ENCODE measurements at places on chromosomes 6 and 20.

DNA sequence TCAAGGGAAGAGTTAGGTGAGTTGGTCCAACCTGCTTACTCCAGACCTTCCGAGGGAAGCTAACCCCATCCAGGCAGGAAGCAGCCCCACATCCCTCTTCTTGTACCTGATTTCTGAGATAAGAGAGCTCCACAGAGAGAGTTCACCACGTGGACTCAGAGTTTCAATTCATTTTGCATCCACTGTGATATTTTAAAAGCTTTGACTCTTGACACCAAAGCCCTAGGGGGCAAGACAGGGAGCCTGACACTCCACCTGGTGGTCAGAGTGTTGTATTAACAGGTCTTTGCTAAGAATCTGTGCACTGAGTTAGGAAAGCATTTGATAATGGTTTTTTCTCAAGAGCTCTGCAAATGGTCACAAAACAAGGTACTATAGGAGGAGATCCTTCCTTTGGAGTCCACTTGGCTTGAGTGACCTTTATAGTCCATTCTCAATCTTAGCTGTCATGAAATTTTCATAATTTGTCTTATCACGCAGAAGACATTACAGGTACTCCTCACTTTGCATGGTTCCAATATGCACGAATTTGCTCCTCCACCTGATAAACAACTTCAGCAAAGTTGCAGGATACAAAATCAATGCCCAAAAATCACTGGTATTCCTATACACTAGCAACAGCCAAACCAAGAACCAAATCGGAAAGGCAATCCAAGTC, 56.2 kb upstream of the RIPOR2 start:
- no peak for DNase-seq

DNA sequence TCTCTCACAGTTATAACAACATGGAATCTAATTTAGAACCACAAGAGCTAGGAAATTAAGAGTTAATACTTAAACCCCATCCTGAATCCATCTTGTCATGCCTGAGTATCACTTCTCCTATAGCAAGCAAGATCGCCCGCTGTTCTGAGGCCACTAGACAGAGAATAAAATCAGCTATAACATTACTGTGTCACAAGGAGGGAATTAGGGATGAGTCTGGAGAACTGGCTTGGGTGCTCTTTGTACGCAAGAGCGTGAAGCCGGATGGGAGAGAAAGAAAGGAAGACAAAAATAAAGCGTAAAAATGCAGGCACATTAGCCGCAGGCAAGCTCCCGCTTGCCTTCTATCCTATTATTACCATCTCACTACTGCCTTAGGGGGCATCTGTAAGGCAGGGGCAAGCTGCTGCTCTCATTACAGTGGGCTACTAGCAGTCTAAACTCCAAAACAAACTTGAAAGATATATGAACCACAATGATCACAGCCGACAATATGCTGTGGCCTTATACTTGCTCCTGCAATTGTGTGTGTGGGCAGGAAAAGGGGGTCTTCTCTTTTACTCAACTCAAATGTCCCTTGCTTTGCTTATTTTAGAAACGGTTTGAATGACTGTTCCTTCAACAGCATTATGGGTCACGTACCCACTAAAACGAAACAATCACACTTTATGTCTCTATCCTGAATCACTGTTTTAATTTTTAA, 81.9 kb downstream of the GJA10 start:
- no peak for DNase-seq

- no peak for DNase-seq
These were observed 480.7 kb downstream of the HTR1B start for GRCh38 chr6:76982476-76983199.

DNA sequence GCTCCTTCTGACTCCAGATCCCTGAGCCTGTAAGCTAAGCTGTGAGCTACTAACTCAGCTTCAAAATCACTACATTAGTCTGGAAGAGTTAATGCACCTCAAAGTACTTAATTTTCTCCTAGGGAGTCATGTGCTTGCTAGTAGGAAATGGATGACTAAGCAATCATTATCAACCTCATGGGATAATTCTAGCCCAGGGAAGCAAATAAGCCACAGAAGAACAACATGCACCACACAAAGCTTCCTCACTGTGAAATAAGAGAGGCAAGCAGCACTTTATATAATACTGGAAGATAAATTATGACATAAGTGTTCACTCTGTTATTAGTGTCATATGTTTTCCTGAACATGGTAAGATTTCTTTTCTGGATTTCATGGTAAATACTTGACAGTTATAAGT, 57.9 kb upstream of the RCAN2 start:
- DNase-seq: no peak

DNA sequence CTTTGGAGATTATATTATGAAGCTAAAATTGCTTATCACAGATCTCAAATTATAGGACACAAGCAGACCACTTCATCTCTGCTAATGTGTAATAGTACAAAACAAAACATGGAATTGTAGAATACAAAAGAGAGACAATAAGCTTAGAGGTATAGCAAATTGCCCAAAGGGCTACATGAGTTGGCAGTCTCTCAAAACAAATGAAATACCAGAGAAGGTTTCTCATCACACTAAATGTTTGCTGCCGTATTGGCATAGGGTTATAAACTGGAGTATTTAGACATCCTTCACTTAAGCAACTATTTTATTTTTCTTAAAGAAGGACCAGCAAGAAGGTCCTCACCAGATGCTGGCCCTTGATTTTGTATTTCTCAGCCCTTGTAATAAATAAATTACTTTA, 5.9 kb upstream of the EYA4 start:
- DNase-seq: no peak
